Retinal pigment epithelial cell (primary cell): ENCODE measurements at places on chromosomes 11 and 22.

- no peak for DNase-seq
These were observed 213.1 kb downstream of the INSC start for GRCh38 chr11:15327786-15328231.

DNA sequence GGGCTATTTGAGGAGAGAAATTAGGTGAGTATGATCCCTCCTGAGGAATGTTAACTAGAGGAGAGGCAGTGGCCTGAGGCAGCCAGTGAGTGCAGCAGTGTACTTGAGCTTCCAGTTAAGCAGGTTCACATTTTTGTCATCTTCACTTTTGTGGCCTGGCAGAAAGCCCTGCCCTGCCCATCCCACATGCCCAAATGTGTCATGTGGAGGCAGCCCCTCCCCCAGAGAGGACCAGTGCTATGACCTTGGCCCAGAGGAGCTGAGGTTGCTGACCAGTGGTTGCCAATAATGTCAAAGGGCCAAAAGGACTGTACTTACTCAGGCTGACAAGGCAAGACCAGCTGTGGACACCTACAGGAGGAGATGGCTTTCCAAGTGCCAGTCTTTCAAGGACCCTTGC is 17.6 kb upstream of the GRK2 start:
- no peak for DNase-seq

- DNase-seq: no peak
These were observed at the start of gene MTFP1 for GRCh38 chr22:30425616-30426387. TSS of gene MTFP1 (plus strand) at chr22:30425768. CDS start at chr22:30425880, 112 bp downstream.

DNA sequence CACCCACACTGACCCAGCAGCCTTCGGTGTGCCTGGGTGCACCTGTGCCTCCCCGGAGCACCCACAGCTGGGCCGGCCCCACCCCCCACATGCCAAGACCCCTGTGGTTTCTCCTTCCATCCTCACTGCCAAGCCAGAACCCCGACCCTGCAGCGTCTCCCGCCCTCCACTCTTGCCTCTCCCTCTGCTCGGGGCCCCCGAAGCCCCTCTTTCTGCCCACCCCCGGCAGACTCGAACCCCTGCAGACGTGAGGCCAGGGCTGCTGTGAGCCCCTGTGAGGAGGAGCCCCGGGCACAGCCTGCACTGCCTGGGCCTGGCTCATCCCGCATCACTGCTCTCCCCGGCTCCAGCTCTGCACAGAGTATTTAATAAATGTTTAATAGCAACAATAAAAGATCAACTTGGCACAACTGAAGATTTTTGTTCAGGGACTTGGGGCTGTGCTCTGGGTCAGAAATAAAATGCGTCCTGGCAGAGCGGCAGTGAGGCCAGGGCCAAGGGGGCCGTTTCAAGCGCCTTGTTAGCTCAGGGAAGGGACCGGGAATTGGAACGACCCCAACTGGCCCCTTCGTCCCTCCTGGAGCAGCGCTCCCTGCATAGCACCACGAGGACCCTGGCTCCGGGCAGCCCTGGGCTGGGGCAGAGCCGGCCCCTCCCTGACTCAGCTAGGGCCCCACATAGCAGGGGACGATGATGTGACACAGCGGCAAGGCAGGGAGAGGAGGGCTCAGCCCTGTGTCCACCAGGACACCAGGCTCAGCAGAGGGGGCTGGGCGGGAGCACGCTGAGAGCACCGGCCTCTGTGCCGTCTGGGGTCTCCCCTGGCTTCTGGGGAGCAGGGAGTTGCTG is 520.8 kb downstream of the BRD1 start:
- DNase-seq: no peak

DNA sequence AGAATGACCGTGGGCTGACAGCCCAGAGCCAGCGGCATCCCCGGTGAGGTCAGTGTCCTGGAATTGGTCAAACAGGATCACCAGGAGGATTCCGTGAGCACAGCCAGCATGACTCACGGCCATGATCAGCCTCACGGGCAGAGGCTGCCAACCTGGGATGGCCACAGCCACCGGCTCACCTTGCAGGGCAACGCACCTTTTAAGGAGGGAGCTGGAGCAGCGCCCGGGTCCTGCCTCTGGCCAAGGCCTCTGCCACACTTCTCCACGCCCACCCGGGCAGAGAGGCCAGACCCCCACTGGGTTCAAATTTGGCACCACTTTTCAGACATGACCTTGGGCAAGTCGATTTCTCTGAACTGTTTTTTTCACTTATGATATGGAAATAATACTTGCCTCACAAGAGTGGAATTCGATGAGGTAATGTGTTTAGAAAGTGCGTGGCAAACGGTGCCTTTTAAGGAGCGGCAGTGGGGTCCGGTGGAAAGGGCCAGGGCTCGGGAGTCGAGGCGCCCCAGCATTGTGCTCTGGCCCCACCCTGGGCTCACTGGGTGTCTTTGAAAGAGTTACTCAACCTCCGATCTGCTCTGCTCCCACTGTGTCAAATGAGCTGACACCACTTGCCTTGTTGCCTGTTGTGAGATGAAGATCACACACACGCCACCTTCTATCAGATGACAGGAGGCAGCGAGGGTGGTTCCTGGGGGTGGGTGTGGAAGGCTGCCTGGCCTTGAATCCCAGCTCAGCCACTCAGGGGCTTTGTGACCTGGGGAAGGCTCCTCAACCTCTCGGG is 16.0 kb downstream of the TXN2 start:
- DNase-seq: peak; percentile 76

GRCh38 chr11:27912916-27913315 is 195.0 kb downstream of the KIF18A start:
- DNase-seq: peak; percentile 91

GRCh38 chr11:11409901-11410300 is 56.9 kb upstream of the CSNK2A3 start:
- no peak for DNase-seq

GRCh38 chr11:120527111-120527761 is 15.7 kb downstream of the GRIK4 start:
- no peak for DNase-seq

GRCh38 chr11:6214530-6214929 is 9.2 kb downstream of the C11orf42 start:
- DNase-seq: no peak
